ENCODE measurements at places on chromosomes 3 and 15. TPM values are rescaled to one million over a fixed set of nuclear protein-coding genes. Genes with fewer than 3 reads are reported as not detected.

Gene CGNL1
- 1.2 TPM for total RNA-seq

Gene PROK2
- total RNA-seq, result not detected

Gene DNAH12
- 0.37 TPM for total RNA-seq

Gene HACD3
- 106 TPM for total RNA-seq

Gene GPR171
- not detected for total RNA-seq

Gene SEMA6D
- 0.46 TPM for total RNA-seq

Gene TUSC7
- not detected for total RNA-seq

Gene CPLX3
- not detected for total RNA-seq

Gene C15orf62
- total RNA-seq, result 0.05 TPM

Gene STRIT1
- total RNA-seq, result not detected

Gene DCLK3
- not detected for total RNA-seq
